ENCODE measurements at places on chromosomes 13 and 19.

DNA sequence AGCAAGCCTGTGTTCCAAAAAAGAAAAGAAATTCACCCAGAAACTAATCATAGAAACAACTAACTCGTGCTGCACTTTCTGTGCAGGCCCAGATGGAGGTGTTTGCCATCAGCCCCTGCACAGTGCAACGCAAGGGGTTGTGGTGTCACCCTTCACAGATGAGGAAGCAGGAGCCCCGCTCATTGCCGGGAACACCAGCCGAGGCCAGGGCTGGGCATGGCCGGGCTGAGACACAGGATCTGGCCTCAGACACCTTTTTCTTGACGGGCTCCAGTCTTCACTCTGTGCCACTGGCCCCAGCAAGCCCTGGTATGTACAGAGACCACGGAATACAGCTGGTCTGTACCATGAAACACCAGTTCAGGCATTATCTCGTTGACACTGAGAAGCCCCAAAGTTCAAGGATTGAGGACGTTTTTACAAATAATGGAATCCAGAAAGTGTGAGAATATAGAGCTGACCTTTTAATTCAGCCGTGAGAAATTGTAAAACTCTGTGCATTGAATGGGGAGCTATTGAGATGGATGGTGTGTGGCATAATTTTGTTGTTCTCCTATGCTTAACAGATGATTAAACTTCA, 43.2 kb downstream of the CUL4A start:
- DNase-seq, result no peak

DNA sequence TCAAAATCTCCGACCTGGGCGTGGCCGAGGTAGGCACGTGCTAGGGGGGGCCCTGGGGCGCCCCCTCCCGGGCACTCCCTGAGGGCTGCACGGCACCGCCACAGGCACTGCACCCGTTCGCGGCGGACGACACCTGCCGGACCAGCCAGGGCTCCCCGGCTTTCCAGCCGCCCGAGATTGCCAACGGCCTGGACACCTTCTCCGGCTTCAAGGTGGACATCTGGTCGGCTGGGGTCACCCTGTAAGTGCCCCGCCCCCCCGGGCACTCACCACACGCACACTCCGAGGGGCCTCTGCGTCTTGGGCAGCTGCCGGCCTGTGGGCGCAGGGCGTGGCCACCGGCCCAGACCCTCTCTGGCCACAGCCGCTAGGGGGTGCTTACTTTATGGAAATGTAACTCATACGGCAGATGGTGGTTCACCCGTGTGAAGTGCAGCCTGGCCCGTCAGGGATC, 14.9 kb downstream of the STK11 start:
- DNase-seq, result no peak

- no peak for DNase-seq
These were observed 621.0 kb downstream of the EFNB2 start for GRCh38 chr13:105914291-105915036.

- DNase-seq, result no peak
These were observed 121.4 kb upstream of the RFC3 start for GRCh38 chr13:33696530-33696929.

DNA sequence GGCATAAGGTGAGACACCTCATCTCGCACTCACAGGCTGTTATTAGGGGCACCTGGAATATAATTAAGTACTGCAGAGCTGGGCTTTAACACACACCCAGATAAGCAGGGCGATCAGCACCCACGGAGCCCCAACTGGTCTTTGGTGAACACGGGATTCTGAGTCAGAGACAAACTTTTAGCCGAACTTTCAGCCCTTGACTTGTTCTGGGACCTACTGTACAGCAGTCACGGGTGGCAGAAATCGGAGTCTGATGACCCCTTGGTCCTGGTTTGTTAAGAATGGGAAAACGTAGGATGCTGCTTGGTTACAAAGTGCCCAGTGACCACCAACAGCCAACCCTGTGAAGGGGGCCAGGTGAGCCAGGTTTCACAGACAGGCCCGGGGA, 9.0 kb downstream of the SH3GL1 start:
- DNase-seq, result no peak

- no peak for DNase-seq
These were observed 33.1 kb downstream of the RGCC start for GRCh38 chr13:41490371-41491015.

DNA sequence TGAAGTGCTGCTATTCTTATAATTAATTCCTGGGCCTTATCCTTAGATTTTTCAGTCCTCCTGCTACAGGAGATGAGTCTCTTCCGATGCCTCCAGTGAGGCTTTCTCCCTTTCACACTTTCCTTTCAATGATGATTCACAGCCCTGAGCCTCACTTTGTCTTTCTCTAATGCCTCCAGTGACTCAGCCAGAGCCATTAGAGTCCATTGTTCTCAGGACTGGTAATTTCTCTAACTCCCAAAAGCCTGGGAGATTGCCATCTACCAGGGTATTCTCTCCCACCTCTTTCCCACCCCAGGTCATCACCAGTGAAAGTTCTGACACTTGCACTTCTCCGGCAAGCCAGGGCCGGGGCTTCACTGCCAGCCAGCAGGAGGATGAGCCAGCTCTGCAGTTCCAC, 49.6 kb upstream of the ARGLU1 start:
- no peak for DNase-seq

DNA sequence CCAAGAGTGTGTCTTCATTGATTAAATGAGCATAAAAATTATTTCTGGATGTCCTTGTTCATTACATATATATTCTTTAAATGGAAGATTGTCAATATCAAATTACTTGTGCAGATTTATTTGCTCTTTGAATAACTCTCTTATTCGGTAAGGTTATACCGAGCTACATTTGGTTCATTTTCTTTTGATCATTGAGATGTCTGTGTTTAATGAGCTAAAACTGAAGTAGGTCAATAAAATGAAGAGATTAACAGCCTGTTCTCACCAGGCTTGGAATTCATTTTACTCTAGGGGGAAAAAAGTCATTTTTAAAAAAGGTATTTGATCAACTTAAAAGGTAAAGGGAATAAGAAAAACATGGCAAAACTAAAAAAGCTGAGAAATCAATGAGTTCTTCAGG, 10.6 kb downstream of the GPC5 start:
- no peak for DNase-seq

GRCh38 chr13:109412283-109412901, 374.0 kb downstream of the IRS2 start:
- peak; percentile 2 for DNase-seq

- no peak for DNase-seq
These were observed 42.2 kb upstream of the RCBTB2 start for GRCh38 chr13:48575031-48575430.

GRCh38 chr13:24911133-24911908, 147.4 kb downstream of the RNF17 start:
- DNase-seq, result no peak

- DNase-seq, result no peak
These were observed 7.5 kb upstream of the DMWD start for GRCh38 chr19:45800070-45800553.

GRCh38 chr13:35672611-35673010, 196.1 kb upstream of the MAB21L1 start:
- no peak for DNase-seq

DNA sequence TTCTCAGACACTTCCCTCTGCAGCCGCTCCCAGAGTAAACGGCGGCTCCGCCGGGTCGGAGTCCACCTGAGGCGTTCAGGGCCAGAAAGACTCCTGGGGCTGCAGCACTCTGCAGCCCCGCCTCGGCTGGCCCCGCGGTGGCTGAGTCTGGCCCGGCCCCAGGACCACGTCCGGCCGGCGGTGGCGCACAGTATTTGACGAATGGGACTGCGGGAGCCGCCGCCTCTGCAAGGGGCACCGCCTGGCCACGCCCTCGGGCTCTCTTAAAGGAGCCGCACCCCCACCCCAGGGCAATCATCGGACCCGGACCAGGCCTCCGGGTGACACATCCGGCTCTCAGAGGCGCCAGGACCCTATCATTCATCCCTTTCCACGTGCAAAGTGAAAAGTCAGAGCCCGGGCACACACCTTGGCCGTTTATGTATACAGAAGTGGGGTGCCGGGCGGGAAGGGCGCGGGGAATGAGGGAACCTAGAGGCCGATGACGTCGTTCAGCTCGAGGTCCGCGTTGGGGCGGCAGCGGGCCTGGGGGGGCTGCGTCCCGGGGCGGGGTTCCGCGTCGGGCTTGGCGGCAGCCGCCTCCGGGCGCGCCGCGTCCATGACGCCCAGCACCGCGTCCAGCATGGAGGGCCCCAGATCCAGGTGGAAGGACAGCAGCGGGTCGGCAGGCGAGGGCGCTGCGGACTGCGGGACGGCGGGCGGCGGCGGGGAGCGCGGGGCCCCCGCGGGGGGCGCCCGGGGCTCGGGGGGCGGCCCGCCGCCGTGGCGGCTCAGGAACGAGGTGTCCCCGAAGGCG, 1.2 kb upstream of the LENG9 start:
- no peak for DNase-seq

DNA sequence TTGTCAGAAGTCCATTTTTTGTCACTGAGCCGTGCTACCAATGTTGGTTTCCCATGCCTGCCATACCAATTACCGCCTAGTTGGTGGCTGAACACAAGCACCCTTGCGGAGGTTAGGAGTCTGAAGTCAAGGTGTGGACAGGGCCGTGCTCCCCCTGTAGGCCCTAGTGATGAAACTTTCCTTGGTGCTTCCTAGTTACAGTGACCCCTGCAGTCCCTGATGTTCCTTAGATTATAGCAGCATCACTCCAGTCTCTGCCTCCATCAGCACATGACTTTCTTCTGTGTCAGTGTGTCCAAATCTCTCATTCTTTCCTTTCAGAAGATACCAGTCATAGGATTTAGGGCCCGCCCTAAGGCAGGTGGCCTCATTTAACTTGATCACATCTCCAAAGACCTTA, 99.0 kb downstream of the MYO16 start:
- DNase-seq, result no peak

- DNase-seq, result no peak
These were observed 1.5 kb upstream of the RAD23A start for GRCh38 chr19:12944104-12944674.

DNA sequence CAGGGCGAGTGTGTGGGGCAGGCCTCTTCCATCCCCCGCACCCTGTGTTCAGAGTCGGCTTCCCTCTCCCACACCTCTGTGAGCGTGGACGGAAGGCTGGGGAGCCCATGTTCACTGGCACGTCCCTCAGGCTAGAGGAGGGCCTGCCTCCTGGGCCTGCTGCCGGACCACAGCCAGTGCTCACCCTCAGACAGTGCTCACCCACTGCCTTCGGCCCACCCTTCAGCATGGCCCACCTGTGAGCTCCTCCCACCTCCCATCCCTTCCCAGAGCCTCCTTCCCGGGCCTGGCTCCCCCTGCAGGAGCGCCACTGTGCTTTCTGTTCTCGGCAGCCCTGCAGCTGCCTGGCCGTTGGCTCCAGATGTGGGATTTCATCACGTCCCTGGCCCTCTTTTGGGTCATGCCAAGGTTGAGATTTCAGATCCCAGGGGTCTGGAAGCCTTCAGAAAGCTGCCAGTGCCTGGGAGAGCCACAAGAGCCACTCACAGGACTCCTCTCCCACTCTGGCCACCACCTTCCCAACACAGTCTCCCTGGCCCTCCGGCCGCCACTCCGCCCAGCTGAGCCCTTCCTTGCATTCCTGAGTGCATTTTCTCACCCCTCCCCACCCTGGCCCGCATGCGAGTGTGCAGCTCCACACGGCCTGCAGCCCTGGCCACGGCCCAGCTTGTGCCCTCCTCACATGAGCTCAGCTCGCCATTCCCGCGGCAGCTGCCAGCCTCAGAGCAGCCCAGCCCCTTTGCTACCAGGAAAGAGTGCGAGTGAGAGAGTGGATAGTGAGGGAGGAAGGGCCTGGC, 25.3 kb downstream of the CAPN12 start:
- DNase-seq, result no peak

GRCh38 chr19:22517496-22518411, 95.6 kb upstream of the ZNF98 start:
- DNase-seq, result no peak

DNA sequence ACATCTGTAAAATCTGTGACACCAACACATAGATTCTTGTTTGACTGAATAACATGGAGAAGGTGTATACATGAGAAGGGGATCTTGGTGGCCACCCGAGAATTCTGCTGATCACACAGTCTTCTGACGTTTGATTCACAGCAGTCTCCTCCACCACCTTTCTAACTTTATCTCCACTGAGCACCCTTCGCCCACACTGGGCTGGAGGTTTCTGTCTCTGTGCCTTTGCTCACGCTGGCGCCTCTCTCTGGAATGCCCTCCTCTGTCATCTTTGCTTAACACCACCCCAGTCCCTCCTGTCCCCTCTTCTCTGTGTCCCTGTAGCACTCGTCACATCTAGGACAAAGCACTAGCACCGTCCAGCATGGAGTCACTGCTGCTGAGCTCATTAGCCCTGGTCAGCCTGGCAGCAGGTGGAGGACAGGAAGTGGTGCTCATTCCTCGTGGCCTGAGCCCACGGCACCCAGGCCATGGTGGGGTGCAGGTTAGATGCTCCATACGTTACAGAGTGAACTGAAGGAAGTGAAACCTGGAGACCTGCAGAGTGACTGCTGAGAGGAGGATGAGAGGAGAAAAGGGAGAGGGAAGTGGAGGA, 384.6 kb downstream of the UQCRFS1 start:
- no peak for DNase-seq

- no peak for DNase-seq
These were observed at the start of gene NCR1 for GRCh38 chr19:54905803-54906511. NCR1 (plus strand) TSS chr19:54906148; CDS start chr19:54906188, 40 bp downstream.

GRCh38 chr13:89783221-89783755, 1564.2 kb upstream of the MIR17HG start:
- no peak for DNase-seq

GRCh38 chr19:1136621-1137317, 33.0 kb downstream of the GPX4 start:
- no peak for DNase-seq

GRCh38 chr19:48493718-48494401, 17.8 kb downstream of the LMTK3 start:
- no peak for DNase-seq

GRCh38 chr13:99193152-99193551, 7.5 kb upstream of the UBAC2 start:
- DNase-seq, result no peak

DNA sequence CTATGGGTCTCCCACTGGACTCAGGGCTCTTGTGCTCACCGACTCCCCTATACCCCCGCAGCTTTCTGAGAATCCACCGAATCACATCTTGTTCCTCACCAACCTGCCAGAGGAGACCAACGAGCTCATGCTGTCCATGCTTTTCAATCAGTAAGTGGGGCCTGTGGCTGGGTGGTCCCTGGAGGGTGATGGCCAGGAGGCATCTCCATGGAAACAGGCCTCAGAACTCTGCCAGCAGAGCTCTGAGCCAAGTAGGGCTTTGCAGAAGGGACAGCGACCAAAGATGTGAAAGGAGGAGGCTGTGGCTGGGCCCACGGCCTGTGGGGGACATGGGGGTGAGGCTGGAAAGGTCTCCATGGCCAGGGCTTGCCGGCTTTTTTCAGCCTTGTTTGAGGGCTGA, 11.8 kb upstream of the MIA start:
- DNase-seq, result no peak

DNA sequence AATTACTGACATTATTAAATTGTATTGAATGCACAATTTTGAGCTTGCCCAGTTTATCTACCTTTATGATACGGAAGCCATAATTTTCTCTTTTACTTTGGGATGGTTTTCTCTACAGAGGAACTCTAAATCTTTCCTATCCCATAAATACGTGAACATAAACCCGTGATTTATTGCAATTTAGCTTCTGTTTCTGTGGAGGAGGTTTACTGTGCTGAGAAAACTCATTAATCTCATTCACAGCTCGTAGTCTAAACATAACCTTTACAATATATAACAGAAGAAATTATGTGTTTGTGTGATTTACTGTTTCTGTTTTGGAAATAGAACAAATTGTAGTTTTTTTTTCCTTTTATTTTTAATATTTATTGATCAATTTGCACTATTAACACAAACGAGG, 207.1 kb upstream of the PCDH9 start:
- DNase-seq, result no peak

GRCh38 chr19:16836115-16837034, 7.2 kb downstream of the SIN3B start:
- DNase-seq, result no peak

All from brain pericyte (primary cell).